Stromal cell of bone marrow (primary cell): ENCODE measurements at places on chromosomes 1 and 21.

GRCh38 chr1:151934048-151934493, 24.8 kb upstream of the THEM4 start:
- DNase-seq = no peak

GRCh38 chr1:116330342-116330652, 42.7 kb upstream of the ATP1A1 start:
- DNase-seq = no peak

DNA sequence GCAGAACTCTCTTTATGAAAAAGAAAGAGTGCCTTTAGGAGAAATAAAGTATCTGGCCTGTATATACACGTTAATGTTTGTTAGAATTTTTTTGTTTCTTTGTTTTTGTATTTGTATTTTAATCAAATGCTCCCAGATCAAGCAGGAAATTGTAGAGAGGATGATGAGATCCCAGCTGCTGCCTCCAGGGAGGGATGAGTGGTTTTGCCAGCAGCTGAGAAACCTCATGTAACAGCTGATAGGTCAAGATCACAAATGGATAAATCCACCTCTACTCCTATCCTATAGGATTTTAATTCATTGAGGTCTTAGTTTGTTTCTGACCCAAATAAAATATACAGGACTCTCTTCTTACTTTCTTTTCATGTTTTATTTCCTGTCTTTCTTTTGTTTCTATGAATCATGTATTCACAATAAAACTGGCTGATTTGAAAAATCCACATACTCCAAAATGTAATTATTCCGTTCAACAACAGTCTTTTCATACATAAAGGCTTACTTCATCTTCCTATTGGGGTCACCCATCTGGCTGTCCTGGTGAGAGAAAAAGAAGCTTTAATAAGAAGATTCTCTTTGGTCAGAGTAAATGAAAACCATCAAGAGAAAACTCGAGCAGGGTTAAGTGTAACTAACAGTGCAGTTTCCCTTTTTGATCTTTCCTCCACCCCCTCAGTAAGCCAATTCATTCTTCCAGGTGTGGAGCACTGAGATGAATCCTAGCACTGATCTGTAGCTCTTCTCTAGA, 129.3 kb upstream of the PLPPR5 start:
- DNase-seq = no peak

- DNase-seq = no peak
Observed at GRCh38 chr1:185200889-185201288, 43.9 kb downstream of the SWT1 start.

DNA sequence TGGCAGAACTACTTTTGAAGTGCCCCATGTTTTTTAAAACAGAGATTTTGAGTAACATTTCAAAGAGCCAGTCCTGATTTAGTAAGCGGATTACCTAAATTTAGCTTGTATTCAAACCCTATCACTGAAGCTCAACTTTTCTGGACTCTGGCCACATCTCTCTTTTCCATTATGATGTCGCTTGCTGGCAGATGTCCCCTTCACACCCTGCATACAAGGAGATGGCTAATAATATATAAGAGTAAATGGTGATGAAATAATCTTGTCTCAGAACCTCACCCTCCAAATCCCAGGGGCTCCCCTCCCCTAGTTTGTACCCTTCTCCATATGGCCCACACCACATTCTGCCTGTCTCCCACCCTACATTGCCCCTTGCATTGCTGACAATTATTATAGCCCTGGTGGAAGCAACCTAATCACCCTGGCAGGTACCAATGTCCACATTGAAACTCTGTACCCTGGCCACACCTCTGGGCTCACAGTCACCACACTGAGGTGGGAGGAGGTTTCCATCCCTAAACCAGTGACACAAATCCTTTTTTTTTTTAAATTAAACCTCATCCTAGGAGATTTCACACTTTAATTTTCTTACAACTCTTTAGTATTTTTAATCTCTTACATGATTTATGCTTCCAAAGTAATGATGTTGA, 106.0 kb upstream of the SYT6 start:
- no peak for DNase-seq

DNA sequence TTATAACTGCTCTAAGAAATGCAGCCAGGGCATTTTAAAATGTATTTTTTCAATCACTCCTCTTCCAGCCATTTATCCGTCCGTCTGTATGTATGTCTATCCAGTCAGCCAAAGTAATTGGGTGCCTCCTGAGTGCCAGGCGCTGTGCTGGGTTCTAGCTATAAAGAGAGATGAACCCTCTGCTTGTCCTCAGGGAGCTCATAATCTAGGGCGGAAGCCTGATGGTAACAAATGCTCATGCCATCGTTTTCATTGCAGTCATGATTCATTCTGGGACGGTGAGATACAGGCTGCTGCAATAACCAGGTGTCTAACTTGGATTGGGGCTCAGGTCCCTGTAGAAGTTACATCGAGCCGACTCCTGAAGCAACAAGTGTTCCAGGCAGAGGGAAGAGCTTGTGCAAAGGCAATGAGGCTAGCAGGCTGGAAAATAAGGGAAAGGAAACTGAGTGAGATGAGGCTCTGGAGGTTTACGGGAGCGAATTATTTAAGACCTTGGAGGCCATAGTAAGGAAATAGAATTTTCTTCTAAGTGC, 11.6 kb downstream of the IFI6 start:
- no peak for DNase-seq

- no peak for DNase-seq
Observed at GRCh38 chr1:109530457-109531087, 9.1 kb upstream of the GPR61 start.

GRCh38 chr1:54884135-54884586, 2.8 kb downstream of the DHCR24 start:
- DNase-seq = no peak

DNA sequence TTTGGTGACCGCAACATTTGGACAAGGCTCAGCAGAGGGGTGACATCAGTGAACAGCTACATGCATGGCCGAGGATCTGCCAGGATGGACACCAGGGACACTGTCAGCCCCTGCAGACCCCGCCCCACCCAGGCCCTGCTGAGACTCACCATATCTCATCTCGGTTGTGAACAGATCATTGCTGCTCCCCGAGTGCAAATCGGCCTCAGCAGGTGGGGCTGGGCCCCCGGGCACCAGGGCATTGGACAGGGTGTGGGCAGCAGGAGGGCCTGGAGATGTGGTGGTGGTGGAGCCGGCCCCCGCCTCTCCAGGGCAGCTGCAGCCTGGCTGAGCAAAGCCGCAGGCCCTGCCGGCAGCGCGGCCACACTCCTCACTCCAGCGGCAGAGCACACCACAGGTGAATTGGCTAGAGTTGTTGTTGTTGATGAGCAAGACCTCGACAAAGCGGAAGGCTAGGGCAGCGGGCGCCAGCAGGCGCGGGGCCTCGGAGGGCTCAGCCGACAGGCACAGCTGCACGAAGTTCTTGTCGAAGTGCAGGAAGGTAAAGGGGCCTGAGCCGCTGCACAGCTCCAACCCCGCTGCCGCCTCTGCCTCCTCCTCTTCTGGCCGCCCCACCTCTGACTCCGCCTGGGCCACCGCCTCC, 8.2 kb downstream of the ADGRB2 start:
- DNase-seq = no peak

DNA sequence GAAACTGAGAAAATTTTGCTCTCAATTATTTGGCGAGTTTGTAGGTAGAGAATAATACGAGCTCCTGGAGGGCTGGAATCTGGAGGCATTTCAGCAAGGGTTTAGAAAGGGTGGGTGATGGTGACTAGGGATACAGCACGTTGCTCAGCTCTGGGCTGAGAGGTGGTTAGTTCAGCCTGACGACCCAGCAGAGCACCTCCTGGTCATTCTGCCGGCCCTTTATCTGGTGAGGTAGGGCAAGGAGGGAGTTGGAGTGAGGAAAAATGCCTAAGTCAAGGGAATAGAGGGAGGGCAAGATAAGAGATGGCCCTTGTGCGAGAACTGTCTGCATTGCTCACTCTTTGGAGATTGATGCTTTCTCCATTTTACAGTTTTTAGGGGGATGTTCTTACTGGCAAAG, 19.1 kb downstream of the GALNT2 start:
- no peak for DNase-seq

DNA sequence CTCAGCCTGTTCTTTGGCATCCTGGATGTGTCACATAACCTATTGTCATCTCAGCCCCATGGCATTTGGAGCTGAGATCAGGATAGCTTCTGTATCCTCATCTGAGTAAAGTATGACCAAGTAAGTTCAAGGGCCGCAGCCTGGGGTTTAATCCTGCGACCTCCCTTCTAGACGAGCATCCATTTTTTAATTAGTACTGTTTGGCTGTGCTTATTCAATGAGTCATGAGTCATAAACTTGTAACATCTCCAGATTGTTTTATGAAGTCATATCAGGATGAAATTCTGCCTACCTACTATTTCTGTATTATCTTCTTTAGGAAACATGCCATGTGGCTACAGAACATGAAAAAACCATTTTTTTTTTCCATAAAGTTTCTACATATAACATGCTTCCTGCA, 119.1 kb downstream of the ERG start:
- DNase-seq = no peak

- peak; percentile 43 for DNase-seq
Observed at GRCh38 chr1:41957568-41957967, 38.8 kb upstream of the HIVEP3 start.

DNA sequence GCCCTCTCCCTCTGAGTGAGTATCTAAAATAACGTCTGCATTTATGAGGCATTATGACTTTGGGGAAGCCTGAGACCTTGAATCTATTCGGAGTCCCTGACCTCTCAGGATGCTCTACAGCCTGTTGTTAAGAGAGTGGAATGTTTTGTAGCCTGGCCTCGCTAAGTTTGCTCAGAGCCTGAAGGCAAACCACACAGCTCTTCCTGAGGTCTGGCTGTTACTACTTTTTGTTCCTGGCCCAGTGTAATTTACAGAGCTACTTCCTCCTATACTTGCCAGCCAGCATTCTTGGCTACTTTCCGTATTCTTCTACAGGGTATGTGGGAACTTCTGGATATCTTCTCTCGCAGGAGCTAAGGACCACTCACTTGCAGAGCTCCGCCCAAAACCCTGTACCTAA, 3.6 kb upstream of the ZMYM4 start:
- no peak for DNase-seq

GRCh38 chr1:157878059-157878458, 36.5 kb upstream of the CD5L start:
- DNase-seq = peak; percentile 28

GRCh38 chr1:38436749-38437148, 390.2 kb upstream of the POU3F1 start:
- no peak for DNase-seq

- no peak for DNase-seq
Observed at GRCh38 chr1:9211291-9211811, 23.2 kb upstream of the H6PD start.

DNA sequence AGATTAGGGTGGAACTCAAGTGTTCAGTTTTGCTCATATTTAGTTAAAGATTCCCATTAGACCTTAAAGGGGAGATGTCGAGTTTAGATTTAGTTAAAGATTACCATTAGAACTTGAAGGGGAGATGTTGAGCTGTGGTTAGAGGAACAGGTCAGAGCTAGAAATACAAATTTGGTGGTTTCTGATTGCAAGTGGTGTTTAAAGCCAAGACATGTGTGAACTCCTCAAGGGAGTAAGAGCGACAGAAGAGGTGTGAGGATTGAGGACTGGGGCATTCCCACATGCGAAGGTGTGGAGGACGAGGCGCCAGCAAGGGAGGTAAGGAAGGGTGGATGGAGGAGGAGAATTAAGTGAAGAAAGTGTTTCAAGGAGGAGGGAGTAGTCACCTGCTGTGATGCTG, 168.6 kb downstream of the IER5 start:
- no peak for DNase-seq

GRCh38 chr1:68270951-68271350, 38.6 kb upstream of the WLS start:
- DNase-seq = no peak

- no peak for DNase-seq
Observed at GRCh38 chr1:187734427-187734826, 905.7 kb downstream of the PLA2G4A start.

DNA sequence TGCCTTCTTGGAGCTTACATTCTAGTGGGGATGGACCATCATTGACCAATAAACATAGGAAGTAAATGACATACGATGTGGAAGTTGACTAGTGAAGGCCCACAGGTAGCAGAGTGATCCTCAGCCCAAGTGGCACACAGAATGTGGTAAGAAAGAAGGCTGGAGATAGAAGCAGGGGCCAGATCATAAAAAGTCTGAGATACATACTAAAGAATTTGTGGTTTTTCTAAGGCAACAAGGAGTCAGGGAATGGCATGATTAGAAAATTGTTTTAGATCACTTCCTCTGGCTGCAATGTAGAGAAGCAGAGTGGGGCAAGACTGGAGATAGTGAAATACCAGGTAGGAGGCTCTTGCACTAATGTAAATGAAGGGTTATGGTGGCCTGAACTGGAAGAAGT, 154.0 kb downstream of the VPS13D start:
- no peak for DNase-seq

GRCh38 chr1:31571340-31572295, 4.7 kb upstream of the TINAGL1 start:
- no peak for DNase-seq

- DNase-seq = no peak
Observed at GRCh38 chr1:29805896-29806160, 569.5 kb downstream of the PTPRU start.

DNA sequence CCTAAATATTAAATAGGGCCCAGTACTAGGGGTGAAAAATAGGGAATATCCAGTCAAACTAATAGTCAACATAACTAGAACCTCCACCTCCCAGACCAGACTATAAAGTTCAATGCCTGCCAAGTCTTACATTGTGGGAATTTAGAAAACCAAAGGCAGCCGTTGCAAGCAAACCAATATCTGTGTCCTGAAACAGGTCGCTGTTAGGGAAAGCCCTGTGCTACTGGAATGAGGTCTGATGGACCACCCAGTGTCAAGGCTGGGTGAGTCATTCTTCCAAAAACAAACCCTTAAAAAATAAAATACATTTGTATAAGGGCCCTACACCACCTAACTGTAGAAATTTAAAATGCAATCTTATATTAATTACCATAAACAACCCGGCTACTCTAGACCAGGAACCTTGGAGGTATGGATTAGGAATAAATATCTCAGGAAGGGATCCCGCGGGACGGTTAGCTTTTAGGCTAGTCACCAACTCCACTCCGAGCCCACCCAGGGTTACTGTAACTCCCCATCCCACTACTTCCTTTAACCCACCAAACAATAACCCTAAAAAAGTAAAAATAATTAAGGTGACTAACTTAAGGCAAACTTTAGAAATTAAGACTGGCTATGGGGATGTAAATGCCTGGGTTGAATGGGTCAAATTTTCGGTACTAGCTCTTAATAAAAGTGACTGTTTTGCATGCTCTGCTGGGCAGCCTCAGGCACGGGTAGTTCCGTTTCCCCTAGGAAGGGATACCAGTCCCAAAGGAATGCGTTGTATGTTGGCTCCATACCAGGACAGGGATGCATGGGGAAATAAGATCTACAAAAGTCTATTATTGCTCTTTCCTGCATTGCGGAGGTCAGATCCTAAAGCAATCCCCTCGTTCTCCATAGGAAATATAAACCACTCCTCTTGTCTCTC, 65.4 kb upstream of the TLR5 start:
- no peak for DNase-seq

- DNase-seq = no peak
Observed at GRCh38 chr1:2009101-2010053, 5.8 kb upstream of the CFAP74 start.

GRCh38 chr1:179107706-179108629, 26.1 kb downstream of the TOR3A start:
- no peak for DNase-seq

- no peak for DNase-seq
Observed at GRCh38 chr1:202274611-202275010, 67.1 kb downstream of the UBE2T start.

GRCh38 chr1:82695443-82695842, 894.7 kb downstream of the ADGRL2 start:
- DNase-seq = no peak

- no peak for DNase-seq
Observed at GRCh38 chr1:209556162-209556690, 27.3 kb upstream of the CAMK1G start.
